ENCODE measurements at places on chromosomes 4 and X.
A peak's percentile ranks its signal among the peaks of the same experiment; 100 is the strongest.

DNA sequence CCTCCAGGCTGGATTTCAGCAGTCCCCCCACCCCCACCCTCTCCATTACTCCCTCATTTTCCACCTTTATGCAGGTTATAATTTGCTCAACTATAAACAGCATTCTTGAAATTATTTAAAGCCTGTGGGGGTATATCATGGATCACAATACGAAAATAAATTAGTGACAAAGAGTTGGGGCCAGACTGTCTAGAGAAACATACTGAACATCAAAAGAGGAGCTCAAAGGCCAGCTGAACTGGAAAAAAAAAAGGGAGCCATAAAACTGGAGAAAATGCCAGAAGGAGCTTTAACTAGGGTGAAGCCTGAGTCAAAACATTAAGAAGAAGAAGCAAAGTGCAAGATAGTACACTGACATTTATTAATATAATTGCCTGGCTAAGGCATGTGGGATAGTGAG, 137.8 kb downstream of the ANTXR2 start:
- DNase-seq: no peak

- no peak for DNase-seq
These were observed 347 bp downstream of the AMTN start for GRCh38 chr4:70518716-70519115.

DNA sequence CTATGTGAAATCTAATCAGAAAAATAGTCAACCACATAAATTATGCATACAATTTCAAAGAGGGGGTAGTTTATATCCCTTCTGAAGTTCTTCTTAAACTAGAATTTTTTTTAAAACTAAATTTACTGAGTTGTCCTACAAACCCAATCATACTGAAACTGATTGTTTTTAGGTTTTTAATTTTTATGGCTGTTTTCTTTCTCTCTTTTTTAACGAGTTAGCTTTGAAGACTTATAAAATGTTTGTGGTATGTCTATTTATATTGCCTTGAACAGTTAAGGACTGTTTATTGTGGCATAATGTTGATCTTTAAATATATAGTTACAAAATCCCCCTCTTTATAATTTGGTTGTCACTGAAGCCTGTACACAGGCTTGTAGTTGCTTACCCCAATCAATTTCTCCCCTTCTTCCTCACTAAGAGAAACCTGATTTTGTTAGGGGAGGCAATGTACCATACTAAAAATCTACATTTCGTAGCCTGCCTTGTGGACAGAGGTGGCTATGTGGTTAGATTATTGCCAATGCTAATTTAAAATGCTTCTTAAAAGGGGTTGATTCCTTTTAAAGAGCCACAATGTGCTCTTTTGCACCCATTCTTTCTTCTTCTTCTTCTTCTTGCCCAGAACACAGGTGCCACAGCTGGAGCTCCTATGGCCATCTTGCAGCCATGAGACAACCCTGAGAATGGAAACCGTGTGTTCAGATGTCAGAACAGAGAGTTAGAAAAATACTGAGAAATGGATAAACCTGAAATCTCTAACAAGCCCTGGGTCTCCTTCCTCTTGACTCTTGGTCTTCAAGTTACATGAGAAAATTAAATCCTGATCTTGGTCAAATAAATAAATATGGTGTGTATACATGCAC, 102.7 kb upstream of the ZNF827 start:
- no peak for DNase-seq

DNA sequence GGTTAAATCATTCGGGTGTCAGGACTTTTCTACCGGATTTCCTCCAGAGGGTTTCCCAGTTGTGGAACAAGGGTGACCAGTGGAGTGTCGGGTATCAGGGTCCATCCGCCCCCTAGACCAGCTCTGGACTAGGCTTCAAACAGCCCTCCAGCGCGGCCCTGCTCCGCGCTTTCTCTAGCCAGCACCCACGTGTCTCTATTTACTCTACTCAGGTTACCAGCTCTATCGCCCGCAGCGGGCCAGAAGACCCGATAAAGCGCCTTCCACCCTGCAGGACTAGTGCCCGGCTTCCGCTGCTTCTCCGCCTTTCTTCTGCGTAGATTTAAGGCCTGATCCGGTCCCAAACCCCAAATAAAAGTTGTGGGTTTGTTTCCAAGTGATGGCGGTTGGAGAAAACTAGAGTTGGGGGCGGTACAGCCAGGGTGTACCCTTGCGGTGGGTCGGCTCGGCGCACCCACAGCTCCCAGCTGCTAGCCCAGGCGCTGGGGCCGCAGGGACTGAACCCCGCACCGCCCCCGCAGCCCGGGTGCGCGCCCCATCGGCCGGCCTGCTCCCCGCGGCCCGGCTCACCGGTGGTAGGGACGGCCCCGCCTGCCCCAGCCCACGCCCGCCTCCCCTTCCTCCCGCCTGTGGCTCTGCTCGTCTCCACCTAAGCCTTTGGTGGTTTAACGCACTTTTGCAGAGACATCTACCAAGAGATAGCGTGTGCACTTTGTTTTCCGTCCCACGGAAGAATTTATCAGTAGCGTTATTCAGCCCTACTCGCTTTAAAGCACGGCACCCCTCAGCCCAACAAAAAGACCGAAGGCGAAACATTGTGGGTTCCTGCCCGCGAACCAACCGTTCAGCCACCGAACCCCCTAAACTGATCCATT, 2.1 kb downstream of the LEF1 start:
- peak; percentile 29 for DNase-seq

DNA sequence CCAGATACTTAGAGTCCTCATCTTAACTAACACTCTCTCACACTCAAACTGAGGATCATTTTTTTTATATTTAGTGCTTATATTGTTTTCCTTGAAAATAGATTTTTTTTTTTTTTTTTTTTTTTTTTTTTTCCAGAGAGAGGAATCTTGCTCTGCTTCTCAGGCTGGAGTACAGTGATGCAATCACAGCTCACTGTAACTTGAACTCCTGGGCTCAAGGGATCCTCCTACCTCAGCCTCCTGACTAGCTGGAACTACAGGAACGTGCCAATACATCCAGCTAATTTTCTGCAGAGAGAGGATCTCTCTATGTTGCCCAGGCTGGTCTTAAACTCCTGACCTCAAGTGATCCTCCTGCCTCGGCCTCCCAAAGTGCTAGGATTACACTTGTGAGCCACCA, 650.3 kb upstream of the ATOH1 start:
- no peak for DNase-seq

GRCh38 chrX:69280933-69281332, 115.7 kb upstream of the PJA1 start:
- no peak for DNase-seq

DNA sequence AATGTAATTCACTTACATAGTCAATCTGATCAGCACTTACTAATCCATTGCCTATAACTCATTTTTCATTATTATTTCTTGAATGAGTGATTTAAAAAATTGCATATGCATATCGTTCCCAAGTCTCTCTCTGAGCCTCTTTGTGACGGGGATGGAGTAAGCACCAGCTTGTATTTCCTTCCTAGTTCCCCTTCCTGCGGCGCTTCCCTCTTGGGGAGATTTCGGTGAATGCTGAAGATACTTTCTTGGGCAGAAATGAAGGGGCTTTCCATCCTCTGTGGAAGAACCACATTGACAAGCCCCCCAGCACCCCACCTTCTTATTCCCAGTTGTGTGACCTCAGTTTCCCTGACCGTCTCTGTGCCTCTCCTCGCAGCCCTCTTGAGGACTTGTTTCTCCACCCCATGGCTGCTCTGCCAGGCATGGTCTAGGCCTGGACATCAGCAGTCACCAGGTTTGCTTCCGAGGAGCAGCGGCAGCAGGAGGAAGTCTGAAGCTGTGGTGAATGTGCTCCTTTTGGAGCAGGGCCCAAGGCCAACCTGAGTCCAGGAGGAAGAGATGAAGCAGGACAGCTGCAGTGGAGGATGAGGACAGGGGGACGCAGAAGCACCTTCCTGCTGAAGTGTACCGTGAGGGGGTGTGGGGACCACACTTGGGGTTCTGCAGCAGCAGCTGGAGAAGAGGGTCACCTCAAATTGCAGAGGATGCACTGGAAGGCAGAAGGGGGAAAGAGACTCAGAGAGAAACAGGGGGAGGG, 124.9 kb downstream of the IRF2 start:
- DNase-seq: no peak

DNA sequence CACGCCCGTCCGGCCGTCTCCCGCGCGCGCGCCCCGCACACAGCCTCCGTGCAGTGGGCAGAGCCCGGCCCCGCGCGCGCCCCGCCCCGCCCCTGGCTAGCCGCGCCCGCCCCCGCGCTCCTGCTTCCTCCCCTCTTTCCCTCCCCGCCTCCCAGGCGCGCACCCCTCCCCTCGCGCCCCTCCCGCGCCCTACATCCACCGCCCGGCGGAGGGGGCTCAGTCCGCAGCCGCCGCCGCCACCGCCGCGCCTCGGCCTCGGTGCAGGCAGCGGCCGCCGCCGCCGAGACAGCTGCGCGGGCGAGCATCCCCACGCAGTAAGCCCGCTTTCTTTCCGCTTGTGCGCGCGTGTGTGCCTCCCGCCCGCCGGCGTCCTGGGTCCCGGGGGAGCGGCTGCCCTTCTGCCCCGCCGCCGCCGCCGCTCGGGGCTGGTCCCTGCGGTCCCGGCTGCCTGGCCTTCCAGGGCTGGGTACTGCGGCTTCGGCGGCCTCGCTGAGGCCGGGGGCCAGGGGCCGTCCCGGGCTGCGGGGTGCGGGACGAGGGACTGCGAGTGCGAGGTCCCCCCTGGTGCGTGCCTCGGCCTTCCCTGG, at the start of gene FHL1:
TSS of gene FHL1 (plus strand) at position 219 of the 587 bp plus-strand sequence.
- no peak for DNase-seq
